Fibroblast of the aortic adventitia (primary cell): ENCODE measurements at places on chromosomes 6 and 20. TPM values are rescaled to one million over a fixed set of nuclear protein-coding genes. Genes with fewer than 3 reads are reported as not detected.

- no peak for DNase-seq
These were observed 332.9 kb upstream of the PRDM1 start for GRCh38 chr6:105753207-105753606.

DNA sequence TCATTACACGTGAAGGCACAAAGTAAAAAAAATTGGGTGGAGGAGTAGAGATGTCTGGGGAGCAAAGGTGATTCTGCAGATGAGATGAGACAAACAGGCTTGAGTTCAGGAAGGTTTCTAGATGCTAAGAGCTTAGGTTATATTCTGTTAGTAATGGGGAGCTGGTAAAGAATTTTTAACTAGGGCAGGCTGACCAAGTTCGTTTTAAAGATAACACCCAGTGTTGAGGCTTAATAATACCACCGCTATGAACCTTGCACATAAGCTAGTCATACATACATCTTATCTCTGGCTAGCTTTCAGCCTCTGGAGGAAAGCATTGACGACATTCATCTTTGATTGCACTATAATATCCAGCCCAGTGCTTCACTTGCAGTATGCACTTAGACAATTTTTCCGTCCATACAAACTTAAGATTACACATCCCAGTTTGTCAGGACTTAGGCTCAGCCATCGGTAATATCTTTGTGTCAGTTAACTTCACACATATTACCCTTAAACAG lies 12.1 kb downstream of the NHSL1 start:
- no peak for DNase-seq

GRCh38 chr6:153167061-153167891 lies 36.2 kb upstream of the RGS17 start:
- peak; percentile 87 for DNase-seq

- DNase-seq: peak; percentile 96
These were observed 102.6 kb downstream of the CD109 start for GRCh38 chr6:73798592-73798991.

ADTRP gene
- total RNA-seq: 2.6 and 10.9 TPM in 2 replicates

ADGB gene
- not detected in 2 replicates for total RNA-seq

OXT gene
- not detected in 2 replicates for total RNA-seq

BMP6 gene
- 1.3 and 10.5 TPM in 2 replicates for total RNA-seq

SLC17A9 gene
- 0.41 and 2.0 TPM in 2 replicates for total RNA-seq

DNA sequence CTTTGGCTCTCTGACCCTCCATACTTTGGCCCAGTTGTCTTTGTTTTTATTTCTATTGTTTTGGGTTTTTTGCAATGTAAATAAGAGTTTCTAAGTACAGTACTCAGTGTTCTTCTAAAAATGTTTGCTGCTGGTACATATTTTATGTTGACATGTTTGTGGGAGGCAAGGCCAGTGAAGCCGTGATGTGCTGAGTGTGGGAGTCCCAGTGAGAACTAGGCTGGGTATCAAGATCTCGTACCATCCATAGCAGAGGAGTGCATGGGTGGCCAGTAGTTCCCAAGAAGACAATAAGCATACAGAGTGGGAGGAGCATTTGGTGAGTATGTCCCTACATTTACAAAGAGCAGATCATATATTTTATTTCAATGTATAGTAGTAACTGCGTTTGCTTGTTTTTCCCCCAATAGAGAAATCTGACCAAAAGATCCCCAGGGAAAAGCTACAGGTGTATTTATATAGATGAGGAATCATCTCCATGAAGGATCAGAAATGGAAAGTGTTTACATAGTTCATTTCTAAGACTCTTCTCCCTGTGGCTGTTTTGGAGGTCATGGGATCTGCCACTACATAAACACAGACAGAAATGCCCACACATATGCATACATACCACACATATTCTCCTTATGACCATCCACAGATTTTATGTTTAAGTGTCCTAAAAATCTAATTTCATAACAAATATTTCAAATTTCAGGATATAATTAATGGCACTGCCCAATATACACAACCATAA lies 285.9 kb downstream of the ALDH8A1 start:
- DNase-seq: no peak

- DNase-seq: no peak
These were observed 19.7 kb downstream of the SPDEF start for GRCh38 chr6:34536251-34536958.

DNA sequence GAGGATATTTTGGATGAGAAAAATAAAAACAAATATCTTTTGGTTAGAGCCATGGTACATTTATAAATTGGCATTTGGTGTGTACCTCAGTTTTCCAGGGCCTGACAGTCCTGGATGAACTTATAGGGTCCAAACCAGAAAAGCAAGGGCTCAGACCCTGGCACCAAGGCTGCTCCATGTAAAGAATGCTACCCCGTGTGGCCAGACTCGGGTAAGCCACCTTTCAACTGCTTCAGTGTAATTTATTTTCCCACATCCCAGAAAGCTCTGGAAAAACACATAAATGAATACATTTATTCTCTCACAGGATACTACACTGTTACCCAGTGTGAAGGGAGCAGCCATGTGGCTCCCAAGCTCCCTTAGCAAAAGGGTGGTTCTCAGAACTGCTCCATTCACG lies 13.8 kb downstream of the MRPL14 start:
- no peak for DNase-seq

DNA sequence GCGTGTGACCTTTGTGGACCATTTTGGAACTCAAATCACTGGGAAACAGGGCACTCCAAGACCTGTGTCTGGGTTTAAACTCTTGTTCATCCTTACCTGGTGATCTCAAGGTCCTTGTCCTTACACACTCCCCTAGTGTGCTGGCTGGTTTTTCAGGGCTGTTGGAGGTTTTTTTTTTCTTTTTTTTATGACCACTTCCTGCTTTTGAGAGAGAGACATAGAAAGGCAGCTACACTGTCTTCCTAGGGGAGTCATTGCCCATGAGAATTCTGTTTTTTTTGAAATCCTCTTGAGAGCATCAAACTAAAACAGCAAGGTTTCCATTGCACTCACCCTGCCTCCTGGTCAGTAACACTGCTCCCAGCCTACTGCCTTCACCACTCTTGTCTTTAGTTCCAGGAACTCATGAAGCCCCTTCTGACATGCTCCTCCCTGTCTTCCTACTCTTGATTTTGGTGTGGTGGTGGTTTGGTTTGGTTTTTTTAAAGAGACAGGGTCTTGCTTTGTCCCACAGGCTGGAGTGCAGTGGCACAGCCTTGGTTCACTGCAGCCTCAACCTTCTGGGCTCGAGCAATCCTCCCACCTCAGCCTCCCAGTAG lies 28.6 kb downstream of the PRPH2 start:
- peak; percentile 12 for DNase-seq

DNA sequence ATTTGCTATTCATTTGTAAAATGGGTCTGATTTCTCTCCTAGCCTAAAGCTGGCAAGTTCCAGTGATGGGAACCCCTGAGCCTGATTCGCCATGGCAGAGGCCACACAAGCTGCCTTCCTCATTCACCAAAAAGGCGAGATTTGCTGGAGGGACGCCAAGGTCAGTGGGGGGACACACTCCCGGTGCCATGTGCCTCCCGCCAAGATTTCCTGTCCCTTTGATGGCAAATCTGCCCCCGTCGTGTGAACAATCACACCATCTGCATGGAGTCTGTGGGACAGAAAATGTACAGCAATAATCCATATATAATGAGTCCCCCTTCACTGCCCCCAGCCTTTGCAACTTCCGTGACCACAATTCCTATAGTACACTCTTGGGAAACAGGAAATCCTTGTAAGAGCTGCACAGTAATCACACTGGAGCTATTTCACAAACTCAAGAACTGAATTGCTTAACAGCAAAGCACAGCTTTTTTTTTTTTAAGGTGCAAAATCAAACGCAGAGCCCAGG lies 15.7 kb upstream of the IGF2R start:
- DNase-seq: peak; percentile 78

- DNase-seq: peak; percentile 67
These were observed 14.4 kb downstream of the PFDN4 start for GRCh38 chr20:54221996-54222890.

- DNase-seq: peak; percentile 10
These were observed 508 bp downstream of the NOP56 start for GRCh38 chr20:2652724-2653555.

DNA sequence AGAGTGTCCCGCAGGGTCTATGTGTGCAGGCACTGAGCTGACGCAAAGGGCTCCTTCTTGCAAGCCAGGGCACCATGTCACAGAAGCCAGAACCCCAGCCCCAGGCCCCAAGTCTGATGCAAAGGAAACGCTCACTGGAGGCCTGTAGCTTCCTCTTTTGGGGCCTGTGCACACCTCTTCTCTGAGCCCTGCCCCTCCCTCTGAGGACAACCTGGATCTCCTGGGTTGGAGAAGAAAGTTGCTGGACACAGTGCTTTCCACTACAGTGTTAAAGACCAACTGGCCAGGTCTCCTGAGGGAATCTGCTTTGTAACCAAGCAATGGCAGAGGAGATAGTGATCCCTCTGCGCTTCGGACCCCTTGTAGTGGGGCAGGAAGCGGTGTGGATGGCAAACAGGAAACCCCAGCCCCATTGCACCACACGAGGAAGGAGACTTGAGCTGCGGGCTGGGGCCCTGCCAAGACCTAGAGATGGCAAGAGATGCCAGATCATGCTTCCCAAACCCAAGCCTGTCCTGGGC lies 90.0 kb downstream of the PRND start:
- DNase-seq: no peak
